Effector memory CD4-positive, alpha-beta T cell (primary cell): ENCODE measurements at places on chromosomes 3 and 15.
A peak's percentile ranks its signal among the peaks of the same experiment; 100 is the strongest.

DNA sequence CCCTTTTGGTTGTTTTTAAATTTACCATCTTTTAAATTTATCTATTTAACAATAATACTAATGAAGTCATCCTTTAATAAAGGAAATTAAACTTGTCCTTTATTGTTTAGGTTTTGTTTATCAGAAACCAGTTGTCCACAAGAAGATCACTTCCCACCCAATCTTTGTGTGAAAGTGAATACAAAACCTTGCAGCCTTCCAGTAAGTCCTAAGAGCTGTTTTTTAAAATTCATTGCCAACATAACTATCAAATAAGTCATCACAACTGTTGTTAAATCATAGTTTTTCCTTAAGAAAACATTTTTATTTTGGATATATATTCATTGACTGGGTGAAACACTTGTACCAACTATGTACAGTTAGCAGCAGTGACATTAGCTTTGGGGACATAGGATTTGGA, 59.4 kb downstream of the CALML4 start:
- DNase-seq: no peak

DNA sequence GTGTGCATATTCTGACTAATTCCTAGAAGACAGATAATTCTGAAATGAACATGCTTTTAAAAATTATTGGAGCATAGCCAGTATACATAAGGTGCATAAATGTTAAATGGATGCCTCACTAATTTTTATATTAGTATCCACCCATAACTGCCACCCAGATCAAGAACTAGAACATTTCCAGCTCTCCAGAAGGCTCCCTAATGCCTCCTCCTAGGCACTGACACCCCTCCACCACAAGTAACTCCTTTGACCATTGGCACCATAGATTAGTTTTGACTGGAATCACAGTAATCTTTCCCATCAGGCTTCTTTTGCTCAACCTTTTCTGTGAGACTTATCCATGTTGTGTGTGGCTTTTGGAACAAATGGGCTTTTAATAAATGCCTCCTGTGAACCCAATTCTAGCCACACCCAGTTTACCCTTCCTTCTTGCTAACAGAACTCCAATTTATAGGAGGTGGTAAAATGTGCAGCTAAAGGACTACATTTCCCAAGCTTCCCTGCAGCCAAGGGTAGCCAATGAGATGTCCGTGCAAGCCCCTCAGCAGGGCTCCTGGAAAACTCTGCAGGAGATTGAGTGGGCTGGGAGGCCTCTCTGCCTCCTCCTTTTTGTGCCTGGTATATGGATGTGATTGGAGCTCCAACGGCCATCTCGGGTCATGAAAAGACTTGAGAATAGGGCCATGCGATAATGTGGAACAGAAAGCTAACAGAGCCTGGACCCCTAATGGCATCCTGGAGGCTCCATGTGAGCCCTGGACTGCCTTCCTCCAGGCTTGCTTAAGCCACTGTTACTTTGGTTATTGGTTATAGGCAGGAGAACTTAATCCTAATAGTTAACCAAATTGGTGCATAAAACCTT, 322.6 kb upstream of the TLE3 start:
- no peak for DNase-seq

DNA sequence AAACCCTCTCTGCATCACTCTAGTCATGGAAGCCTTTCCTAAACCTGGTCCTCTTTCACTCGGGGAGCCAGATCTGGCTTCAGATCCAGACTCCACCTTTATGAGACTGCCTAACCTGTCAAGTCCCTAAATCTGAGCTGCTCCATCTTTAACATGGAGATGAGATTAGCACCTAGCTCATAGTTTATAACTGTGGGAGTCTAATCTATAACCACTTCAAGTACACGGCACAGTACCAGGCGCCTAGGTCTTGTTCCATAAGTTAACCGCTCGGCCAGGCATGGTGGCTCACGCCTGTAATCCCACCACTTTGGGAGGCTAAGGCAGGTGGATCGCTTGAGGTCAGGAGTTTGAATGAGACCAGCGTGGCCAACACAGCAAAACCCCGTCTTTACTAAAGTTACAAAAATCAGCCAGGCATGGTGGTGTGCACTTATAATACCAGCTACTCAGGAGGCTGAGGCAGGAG, 30.3 kb downstream of the TPM1 start:
- DNase-seq: no peak

- no peak for DNase-seq
These were observed 874 bp upstream of the ERC2 start for GRCh38 chr3:56469141-56469540.

GRCh38 chr15:65873256-65873655, 4.0 kb downstream of the RAB11A start:
- DNase-seq: no peak

GRCh38 chr15:73335026-73335425, 33.7 kb downstream of the HCN4 start:
- DNase-seq: no peak

- DNase-seq: peak; percentile 63
These were observed 4.2 kb downstream of the SEMA3B start for GRCh38 chr3:50272911-50273688.

DNA sequence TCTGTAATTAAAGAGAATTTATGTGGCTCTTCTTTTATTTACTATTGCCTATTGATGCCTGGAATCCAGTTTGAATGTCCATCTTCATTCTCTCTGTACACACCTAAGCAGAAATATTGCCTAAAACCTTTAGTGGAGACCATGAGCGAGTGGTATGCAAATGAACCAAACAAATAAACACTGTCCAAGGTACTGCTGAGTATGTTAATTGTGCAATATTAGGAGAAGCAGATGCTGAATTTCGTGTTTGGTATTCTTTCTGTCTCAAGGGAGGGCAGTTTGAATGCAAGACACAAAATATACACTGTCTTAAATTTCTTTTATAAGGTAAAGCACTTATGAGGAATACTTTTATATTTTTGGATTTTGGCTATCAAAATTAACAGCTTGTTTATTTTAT, 440.9 kb downstream of the RBMS3 start:
- DNase-seq: no peak

DNA sequence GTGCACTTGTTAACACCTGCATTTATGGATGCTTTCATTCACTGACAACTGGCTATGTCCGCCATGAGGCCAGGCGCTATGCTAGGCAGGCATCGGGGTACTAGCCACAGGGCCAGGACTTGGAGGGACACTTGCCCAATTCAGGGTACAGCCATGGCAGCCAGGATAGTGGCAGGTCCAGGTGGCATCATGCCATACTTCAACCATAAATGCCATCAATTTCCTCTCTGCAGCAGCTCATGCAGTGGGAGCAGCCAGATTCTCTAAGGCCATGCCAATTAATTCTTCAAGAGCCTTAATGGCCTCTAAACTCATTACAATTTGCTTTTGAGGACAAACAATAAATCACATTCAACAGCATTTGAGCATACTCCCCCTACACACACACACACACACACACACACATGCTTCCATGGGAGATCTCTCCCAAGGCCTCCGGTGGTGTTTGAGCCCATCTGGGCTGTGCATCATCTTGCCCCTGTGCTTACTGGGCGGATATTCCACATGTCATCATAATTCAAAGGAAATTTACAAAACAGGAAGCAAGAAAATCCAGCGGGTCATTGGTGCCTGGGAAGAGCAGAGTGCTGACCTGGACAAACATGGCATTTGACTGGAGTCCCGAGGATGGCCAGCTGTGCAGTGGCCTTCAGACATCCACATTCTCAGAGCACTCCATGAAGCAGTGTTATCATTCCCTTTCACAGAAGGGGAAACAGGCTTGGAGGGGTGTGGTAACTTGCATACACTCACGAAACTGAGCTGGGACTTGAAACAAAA, 109.1 kb downstream of the IQSEC1 start:
- DNase-seq: no peak

GRCh38 chr15:100098705-100099104, 243.1 kb downstream of the ADAMTS17 start:
- DNase-seq: no peak

GRCh38 chr15:65985387-65985786, 116.1 kb downstream of the RAB11A start:
- DNase-seq: no peak

DNA sequence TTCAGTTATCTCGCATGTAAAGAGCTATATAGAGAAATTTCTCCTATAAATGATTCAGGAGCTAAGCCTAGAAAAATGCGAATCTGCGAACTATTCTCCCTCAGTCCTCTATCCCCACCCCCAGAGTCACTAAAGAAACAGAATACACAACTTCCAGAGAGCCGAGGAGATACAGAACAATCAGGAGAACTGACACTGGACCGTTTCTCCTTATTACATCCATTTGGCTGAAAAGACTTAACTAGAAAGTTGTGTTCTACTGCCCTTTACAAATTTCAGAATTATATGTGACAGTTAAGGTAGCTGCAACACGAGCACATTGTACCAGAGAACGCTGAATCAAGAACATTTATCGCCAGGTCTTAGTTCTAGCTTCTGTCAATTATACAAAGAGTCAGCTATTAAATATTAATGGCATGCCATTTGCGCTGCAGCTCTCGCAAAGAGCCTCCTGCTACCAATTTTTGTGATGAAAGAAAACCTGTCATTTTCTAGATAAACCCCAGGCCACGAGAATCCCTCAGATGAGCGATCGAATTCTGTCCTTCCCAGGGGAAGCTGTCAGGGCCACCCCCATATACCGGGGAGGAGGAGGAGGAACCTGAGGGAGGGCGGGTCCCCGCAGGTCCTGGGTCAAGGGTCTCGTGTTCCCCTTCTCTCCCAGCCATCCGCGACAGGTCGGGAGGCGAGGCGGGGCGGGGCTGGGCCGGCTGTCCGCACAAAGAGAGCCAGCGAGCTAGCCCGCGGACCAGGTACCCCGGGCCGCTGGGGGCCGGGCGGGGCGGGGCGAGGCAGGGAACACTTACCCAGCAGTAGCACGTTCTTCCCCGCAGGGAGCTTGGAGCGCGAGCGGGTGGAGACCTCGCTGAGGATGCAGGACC, 878 bp downstream of the DYNC1LI1 start:
- DNase-seq: peak; percentile 43

GRCh38 chr15:65832549-65833364, 36.5 kb upstream of the RAB11A start:
- peak; percentile 39 for DNase-seq

GRCh38 chr3:30707825-30708224, 101.4 kb downstream of the TGFBR2 start:
- DNase-seq: no peak

- DNase-seq: peak; percentile 52
These were observed at the start of gene SIDT1 for GRCh38 chr3:113531826-113532697. Gene SIDT1 (plus strand): TSS chr3:113532555. CDS start chr3:113533022, 467 bp downstream.

DNA sequence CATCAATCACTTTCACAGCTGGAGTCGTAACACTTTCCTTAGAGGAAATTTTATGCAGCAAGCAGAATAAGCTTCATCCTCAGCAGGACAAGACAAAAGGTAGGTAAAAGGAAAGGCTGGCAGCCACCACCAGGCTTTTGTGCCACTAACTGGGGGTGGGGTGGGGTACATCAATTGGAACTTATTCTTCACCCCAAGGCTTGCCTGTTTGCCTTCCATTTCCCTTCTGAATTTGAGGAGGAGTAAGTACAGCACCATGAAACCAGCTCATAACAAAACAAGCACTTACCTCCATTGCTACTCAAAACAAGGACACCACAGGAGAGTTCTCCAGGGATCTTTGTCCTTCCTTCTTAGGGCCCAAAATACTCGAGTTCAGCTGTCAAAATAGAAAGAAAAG, 296.8 kb downstream of the ARRDC4 start:
- no peak for DNase-seq

GRCh38 chr3:168061332-168061996, 34.3 kb downstream of the GOLIM4 start:
- DNase-seq: no peak

DNA sequence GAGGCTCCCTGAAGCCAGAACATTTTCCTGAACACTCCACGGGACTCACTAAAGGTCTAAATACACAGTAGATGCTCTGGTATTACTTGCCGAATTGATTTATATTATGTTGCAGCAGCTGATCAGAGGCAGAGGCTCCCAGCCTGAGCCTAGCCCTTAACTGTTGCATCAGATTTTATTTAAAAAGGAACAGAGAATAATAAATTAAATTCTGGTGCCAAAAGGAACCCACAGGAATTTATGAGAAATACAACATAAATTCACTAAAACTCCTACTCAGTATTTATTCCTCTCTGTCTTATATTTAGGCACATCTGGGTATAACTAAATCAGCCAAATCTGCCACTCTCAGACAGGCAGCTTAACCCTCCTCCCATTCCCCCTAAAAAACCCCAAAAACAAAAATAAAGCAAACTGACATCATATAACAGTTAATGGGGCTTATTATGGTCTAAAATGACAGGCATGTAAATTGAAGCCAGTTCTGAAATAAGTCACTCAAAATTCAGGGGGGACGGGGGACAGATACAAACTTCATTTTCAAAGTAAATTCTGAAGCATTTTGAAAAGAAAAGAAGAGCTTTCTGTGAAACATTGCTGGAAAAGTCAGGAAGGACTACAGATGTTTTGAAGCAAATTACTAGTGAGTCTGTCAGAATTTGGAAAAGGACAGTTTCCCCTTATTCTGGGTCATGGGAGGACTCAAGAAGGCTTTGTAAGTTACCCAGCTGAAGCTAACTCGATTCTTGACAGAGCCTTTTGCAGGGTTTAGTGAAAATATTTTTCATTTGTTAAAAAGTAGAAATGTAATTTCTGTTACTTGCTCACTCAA, 53.8 kb upstream of the CORO2B start:
- DNase-seq: no peak

DNA sequence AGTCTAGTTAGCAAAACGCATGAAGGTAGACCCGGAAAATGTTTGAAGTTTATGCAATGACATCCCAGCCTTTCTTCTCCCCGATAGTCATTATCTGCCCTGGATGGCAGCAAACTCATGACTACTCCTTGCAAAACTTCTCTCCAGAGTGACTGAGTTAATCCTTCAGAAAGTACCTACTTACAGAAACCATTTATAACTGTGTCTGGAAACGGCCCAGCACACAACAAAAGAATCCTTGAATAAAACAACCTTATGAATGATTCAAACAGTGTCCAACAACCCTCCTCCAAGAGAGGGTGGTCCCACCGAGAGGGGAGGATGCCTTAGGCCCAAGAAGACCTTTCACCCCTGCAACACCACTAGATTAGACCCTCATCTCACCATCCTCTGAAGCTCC, 14.2 kb downstream of the ST8SIA2 start:
- no peak for DNase-seq

GRCh38 chr15:38758043-38758442, 193.4 kb upstream of the RASGRP1 start:
- DNase-seq: no peak
